Panc1 (cell line): ENCODE measurements at places on chromosomes 6 and 20. TPM values are rescaled to one million over a fixed set of nuclear protein-coding genes. Genes with fewer than 3 reads are reported as not detected.
A peak's percentile ranks its signal among the peaks of the same experiment; 100 is the strongest.

Gene LCA5
- total RNA-seq, result 7.0 TPM

- DNase-seq, result no peak
- H3K4me1 ChIP-seq, result peaks cover 24% of the 10 kb centered on the region
- no peak overlapping the region for H3K4me3 ChIP-seq
- no peaks in the 10 kb centered on the region for H3K36me3 ChIP-seq
- H3K27me3 ChIP-seq, result no peaks in the 10 kb centered on the region
Measured at GRCh38 chr6:158847012-158847529, 27.9 kb upstream of the EZR start.

DNA sequence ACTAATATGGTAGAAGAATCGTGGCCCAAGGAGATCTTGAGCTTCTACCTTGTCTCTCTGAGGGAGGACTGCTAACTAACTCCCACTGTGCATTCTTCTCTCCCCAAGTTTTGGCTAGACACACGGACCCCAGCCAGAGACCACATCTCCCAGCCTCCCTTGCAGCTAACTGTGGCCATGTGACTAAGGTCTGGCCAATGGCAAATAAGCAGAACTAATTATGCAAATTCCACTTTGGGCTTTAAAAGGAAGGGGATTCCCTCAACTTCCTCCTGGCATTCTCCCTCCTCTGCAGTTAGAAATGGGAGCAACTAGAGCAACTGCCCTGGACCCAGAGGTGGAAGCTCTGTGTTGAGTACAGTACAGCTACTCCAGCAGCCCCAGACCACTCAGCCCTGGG, 15.4 kb downstream of the BPIFA2 start:
- no peak overlapping the region for H3K27ac ChIP-seq
- H3K36me3 ChIP-seq, result no peaks in the 10 kb centered on the region
- no peaks in the 10 kb centered on the region for H3K27me3 ChIP-seq
- no peak for DNase-seq

GRCh38 chr20:3701061-3701998, 11.1 kb downstream of the SIGLEC1 start:
- H3K4me3 ChIP-seq, result no peak overlapping the region
- no peak overlapping the region for H3K27ac ChIP-seq
- DNase-seq, result no peak
- H3K4me1 ChIP-seq, result no peaks in the 10 kb centered on the region
- no peaks in the 10 kb centered on the region for H3K36me3 ChIP-seq
- H3K27me3 ChIP-seq, result no peaks in the 10 kb centered on the region

DNA sequence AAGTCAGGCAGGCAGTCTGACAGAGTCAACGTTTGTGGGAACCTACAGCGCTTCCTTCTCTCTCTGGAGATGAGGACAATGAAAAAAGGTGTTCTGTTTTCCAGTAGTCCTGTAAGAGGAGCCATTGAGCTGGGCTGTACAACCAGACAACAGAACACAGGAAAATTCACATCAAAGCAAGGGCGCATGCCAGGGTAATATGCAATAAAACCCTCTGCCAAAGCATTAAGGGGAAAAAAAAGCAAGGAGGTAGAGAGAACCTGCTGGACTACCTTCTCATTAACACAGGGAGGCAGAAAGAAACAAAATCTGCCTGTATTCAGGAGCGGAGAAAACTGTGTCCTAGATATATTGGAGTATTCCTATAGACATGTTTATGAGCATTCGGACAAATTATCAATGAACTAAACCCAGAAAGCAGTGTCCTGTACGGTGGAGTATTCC, 1.3 kb downstream of the RNF24 start:
- H3K27ac ChIP-seq, result no peak overlapping the region
- peak overlapping the region; percentile 76 for H3K4me3 ChIP-seq
- peak; percentile 61 for DNase-seq
- peaks cover 5% of the 10 kb centered on the region for H3K4me1 ChIP-seq
- H3K27me3 ChIP-seq, result no peaks in the 10 kb centered on the region
